ENCODE measurements at places on chromosomes 4 and X.

DNA sequence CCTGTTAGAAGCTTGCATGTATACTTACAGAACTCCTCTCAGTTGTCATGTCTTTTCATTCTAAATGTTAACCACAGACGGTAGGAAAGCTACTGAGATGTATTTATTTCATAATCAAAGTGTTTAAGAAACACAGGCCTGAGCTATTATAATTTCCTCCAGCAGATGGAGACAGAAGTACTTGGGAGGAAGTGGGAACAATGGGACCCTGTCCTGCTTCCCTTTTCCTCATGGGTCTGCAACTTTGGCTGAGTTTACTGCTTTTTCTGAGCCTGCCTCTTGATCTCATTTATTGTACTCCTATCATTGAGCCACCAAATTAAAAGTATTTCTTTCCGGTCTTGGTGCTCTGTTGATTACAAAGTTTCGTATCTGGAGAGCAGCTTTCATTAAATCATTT, 67.7 kb upstream of the SPANXN2 start:
- DNase-seq: no peak

DNA sequence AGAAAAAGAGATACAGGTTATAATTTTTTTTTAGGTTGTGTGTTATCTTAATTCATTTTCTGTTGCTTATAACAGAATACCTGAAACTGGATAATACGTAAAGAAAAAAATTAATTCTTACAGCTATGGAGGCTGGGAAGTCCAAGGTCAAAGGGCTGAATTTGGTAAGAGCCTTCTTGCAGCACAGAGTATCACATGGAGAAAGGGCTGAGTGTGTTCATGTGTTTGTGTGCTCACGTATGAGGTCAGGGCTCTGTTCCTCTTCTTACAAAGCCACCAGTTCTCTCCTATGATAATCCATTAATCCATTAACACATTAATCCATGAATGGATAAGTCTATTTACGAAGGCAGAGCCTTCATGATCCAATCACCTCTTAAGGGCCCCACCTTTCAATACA, 8.6 kb upstream of the RAB28 start:
- DNase-seq: no peak

- DNase-seq: no peak
Measured at GRCh38 chr4:128322311-128322710, 34.7 kb upstream of the PGRMC2 start.

- no peak for DNase-seq
Measured at GRCh38 chrX:53047228-53047627, 1.4 kb upstream of the GPR173 start.

GRCh38 chrX:31604629-31605221, 532.9 kb upstream of the FTHL17 start:
- no peak for DNase-seq
